Stimulated activated CD4-positive, alpha-beta T cell treated with anti-CD3 and anti-CD28 coated beads, Interleukin-4, amount 100 ng/mL, for 48 hours (primary cell): ENCODE measurements at places on chromosomes 12 and 14.

DNA sequence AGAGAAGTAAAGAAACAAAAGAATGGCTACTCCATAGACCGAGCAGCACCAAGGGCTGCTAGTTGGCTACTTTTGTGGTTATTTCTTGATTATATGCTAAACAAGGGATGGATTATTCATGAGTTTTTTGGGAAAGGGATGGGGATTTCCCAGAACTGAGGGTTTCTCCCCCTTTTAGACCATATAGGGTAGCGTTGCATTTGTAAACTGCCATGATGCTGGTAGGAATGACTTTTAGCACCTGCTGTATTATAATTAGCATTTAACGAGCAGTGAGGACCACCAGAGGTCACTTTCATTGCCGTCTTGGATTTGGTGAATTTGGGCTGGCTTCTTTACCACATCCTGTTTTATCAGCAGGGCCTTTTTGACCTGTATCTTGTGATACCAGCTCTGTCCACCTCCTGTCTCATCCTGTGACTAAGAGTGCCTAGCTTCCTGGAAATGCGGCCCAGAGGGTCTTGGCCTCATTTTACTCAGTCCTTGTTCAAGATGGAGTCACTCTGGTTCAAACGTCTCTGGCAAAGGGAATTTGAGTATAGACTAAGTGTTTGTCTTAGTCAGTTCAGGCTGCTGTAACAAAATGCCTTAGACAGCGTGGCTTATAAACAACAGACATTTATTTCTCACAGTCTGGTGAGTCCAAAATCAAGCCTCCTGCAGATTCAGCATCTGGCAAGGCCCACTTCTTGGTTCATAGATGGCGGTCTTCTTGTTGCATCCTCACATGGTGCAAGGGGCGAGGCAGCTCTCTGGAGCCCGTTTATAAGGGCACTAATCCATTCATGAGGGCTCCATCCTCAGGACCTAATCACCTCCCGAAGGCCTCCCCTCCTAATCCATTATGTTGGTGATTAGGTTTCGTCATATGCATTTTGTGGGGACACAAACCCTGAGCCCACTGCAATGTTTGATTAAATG, 348.3 kb upstream of the SFSWAP start:
- DNase-seq: no peak

DNA sequence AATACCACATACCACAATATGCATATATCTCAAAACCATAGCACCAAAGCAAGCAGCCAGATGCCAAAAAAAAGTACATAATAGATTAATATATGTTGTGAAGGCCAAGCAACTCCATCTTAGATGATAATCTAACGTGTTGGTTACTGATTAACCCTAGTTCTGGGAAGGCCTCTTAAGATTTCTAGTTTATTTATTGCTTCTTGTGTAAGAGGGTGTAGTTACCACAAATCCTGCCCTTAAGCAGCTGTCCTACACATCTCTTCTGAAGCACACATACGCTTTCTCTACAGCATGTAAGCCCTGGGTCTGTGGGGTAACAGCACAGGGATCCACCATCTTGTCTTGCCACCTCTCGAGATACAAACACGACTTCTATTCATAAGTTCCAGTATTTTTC, 236.8 kb upstream of the AVPR1A start:
- no peak for DNase-seq

DNA sequence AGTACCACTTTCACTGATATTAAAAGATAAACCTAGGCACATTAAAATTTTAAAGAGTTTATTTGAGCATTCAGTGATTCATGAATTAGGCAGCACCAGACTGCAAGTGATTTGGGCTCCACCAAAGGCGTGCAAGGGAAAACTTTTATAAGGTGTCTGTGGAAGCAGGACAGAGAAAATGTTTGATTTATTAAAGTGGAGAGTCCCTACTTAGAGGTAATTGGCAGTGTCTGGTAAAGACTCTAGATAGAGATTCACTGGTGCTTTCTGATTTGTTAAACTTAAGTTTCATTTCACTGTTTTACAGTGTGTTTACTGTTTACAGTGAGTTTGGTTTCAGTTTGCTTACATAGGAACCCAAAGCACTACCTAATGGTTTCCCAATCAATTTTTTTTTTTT, 72.8 kb downstream of the ANKS1B start:
- no peak for DNase-seq

GRCh38 chr14:51616724-51617409, 34.8 kb upstream of the FRMD6 start:
- no peak for DNase-seq

DNA sequence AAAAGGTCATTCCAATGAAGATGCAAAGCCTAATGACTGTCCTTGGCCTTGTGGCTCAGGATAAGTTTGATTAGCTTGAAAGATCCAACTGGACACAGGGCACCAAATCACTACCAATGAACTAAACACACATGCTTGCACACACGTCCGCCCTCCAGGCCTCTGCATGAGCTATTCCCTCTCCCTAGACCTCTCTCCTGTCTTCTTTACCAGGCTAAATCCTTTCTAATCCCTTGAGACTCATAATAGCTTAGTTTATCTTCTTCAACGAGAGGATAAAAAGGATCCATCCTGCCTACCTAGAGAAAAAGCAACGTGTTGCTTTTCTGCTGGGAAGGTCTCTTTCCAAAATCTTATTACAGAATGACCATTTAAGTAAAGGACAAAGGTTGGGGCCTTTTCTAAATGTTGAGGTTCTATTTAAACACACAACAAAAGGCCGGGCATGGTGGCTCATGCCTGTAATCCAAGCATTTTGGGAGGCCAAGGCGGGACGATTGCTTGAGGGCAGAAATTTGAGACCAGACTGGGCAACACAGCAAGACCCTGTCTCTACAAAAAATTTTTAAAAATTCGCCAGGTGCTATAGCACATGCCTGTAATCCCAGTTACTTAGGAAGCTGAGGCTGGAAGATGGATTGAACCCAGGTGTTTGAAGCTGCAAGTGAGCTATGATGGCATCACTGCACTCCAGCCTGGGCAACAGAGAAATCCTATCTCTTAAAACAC, 22.4 kb downstream of the PXN start:
- DNase-seq: no peak

GRCh38 chr12:24307716-24308335, 358.4 kb upstream of the SOX5 start:
- DNase-seq: no peak

- no peak for DNase-seq
These were observed 447.5 kb downstream of the AACS start for GRCh38 chr12:125512541-125513298.

DNA sequence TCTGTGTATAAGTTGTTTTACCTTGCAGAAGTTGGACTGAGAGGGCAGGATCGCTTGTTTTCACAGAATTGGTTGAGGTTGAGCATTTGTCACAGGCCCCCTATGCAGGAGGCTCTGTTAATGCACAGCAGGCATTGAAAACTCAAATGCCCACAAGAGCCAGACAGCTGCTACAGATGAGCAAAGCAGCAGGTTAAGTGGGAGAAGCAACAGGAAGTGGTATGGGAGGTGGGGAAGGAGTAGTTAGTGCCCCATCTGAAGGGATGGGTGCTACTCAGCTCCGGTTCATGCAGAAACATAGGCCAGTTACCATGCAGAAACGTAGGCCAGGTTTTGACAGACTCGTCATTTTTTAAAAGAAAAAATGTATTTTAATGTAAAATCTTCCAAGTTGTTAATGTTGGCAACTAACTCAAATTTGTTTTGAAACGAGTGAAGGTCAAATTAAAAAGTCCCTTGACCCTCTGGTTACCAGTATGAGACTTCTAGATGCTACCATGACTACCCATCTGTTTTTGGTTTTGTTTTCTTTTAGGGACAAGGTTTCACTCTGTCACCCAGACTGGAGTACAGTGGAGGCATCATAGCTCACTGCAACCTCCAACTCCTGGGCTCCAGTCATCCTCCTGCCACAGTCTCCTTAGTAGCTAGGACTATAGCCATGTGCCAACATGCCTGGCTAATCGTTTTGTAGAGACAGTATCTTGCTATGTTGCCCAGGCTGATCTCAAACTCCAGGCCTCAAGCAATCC, 84.7 kb upstream of the FRMD6 start:
- no peak for DNase-seq

DNA sequence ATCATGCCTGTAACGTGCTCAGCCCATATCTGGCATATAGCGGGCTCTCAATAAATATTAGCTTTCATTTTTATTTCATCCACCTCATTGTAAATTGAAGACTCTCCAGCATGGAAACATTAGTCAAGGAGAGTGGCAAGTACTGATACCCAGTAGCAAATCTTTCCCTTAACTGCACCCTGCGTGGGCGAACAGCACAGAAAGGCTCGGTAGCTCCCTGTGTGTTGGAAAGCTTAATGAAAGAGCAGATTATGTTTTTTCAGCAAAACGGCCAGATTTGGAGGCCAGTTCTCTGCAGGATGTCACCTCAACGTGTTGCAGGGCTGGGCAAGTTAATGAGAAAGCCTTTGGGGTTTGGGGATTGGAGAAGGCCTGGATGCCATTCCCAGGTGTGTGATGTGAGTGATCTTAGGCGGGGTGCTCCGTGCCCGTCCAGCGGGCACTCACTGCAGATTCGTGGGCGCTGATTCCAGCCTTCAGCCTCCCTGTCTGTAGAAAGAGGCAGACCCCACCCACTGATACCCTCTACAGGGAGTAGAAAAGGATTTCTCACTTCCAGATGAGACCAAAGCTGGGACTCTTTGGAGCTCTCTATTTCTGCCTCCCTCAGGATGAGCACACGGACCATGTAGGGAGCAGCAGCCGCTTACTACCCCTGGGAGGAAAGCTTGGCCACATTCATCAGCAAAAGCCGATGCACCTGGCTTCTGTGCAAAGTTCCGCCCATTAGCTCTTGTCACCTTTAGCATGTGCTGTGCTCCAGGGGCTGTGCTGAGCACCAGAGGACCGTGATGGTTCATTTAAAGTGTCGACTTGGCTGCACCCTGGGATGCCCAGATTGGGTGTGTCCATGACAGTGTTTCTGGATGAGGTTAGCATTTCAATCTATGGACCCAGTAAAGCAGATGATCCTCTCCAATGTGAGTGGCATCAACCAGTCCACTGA, 29.1 kb downstream of the C14orf132 start:
- no peak for DNase-seq

GRCh38 chr14:103186909-103187586, 63.8 kb downstream of the TNFAIP2 start:
- DNase-seq: no peak

DNA sequence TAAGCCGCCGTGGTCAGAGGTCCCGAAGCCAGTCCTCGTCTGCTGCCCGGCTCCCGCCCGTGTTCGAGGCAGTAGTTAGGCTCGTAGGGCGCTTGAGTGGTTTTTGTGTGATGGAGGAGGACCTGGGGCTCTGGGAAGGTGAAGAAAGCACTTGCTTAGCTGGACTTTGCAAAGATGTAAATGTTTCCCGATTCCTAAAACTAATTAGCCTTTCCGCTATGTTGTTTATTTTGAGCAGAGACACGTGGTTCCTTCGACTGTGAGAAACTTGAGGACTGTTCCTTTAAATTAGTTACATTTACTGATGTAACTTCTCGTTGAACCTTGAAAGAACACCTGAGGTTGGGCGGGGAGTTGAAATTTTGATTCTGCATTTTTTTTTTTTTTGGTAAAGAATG, 33.9 kb downstream of the MIA2 start:
- no peak for DNase-seq

- DNase-seq: no peak
These were observed 120.2 kb upstream of the RFLNA start for GRCh38 chr12:124174451-124175348.

DNA sequence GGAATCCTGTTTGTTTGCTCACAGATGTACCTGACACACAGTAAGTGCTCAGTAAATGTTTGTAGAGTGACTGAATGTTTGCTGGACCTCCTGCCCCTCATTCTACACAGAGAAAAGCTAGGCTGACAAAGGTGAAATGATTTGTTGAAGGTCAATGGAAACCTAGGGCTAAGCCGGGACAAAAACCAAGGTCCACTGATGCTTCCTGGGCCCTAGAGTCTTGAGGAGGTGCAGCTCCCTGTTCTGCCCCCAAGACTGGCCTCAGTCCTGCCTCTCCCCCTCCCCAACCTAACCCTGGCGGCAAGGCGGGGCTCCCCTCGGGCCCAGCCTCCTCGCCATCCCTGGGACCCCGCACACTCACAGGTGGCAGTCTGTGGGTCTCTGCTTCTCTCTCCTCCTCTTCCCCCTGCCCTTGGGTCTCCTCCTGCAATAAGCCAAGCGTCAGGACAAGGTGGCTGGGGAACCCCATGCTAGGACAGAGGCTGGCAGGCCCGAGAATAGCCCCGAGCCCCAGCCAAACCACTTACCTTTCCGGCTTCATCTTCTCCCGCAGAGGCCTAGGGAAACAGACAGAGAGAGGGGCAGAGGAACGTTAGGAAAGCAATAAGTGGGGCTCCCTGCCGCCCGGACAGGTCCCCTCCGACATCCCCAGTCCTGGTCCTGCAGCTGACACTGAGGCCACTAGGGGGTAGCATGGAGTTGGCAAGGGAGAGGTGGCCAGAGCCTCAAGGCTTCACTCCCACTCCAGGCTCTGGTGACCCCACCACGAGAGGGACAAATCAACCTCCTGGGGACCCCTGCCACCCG, 9.3 kb downstream of the PGF start:
- DNase-seq: peak; percentile 74

- no peak for DNase-seq
These were observed 11.0 kb upstream of the GSG1 start for GRCh38 chr12:13114251-13115052.

DNA sequence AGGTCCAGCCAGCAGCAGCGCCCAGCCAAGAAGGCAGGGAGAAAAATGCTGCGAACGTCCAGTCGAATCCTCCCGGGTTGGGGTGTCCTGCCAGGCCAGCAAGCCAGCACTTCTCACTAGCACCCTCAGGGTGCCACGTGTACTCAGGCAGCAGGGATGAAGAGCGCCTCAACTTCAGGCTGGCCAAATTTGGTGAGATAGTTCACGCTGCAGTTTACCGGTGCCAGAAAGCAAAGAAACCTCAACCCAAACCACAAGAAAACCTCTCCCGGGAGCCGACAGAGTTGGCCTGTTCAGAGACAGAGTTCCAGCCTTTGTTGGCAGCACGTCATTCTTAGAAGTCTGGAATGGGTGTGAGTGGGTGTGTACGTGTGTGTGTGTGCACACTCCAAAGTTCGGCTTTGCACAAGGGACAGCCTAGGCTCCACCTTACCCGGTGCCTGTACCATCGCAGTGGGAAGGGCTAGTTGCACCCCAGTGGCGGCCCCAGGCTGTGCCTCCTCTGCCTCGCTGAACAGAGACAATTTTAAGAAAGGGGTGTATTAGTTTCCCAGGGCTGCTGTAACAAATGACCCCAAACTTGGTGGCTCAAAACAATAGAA, 42.1 kb downstream of the ELK3 start:
- no peak for DNase-seq

DNA sequence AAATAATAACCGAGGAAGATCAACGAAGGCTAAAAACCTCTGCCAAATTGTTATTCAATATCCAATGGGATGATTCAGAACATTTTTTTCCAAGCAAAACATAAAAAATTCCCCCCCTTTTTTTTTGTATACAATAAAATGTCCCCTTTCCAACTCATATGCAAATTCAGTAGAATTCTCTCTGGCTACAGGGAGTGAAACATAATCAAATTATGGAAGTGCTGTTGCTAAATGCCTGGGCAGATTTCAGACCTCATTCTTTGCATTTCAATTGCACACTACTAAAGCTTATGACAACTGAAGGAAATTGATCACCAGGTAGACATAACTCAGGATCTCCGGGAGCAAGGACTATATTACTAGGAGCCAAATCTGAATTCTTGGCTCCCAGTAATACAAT, 51.0 kb downstream of the LMNTD1 start:
- no peak for DNase-seq
